ENCODE measurements at places on chromosomes 7 and 10.

- DNase-seq: no peak
Observed at GRCh38 chr10:8229153-8229552, 174.7 kb downstream of the GATA3 start.

DNA sequence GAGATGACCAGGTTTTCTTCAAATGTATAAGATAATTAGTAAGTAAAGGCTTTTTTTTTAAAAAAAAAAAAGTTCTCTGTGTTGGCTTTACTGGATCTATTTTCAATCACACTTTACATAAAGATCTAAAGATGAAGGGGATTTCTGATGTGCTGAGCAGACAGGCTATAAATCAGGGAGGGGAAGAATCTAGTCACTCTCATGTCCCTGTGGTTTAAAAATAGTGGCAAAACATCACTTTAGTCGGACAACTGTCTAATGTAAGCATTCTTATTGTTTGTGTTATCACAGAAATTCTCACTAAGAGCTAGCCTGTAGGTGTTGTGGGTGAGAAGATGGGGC, 132.7 kb downstream of the ICA1 start:
- no peak for DNase-seq

GRCh38 chr7:84479059-84479458, 284.5 kb upstream of the SEMA3A start:
- DNase-seq: no peak

GRCh38 chr10:69048103-69048502, 39.8 kb upstream of the SRGN start:
- DNase-seq: no peak

DNA sequence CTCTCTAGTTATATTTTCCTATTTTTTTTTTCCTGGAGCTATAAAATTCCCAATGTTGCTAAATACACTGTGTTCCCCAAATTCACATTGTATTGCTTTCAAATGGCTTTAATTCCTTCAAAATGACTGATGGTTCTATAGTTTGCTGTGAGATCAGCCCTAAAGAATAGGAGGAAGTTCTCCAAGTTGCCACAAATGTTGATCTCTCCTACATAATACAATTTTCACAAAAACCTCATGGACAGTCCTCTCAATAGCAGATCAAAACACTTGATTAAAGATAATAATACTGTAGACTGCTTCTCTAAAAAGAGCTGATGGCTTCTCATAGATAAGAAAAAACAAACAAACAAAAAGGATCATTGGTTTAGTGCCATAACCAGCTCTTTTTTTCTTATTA, 97.8 kb upstream of the CAV2 start:
- no peak for DNase-seq

GRCh38 chr7:158447506-158448171, 140.0 kb downstream of the PTPRN2 start:
- DNase-seq: no peak

- DNase-seq: no peak
Observed at GRCh38 chr7:98284335-98285036, 3.0 kb downstream of the BRI3 start.

- DNase-seq: no peak
Observed at GRCh38 chr10:10307551-10307950, 710.1 kb upstream of the CELF2 start.

- no peak for DNase-seq
Observed at GRCh38 chr7:158574308-158575036, 13.2 kb downstream of the PTPRN2 start.

DNA sequence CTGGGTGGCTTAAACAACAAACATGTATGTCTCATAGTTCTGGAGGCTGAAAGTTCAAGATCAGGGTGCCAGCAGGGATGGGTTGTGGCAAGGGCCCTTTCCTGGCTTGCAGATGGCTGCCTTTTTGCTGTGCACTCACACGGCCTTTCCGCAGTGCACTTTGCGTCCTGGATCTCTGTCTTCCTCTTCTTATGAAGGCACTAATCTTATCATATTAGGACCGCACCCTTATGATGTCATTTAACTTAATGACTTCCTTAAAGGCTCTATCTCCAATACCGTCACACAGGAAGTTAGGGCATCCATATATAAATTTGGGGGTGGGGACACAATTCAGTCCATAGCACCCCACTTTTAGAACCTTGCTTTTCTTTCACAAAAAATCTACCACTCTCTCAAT, 255.2 kb downstream of the SNX13 start:
- DNase-seq: no peak

GRCh38 chr10:116014871-116015582, 258.0 kb downstream of the GFRA1 start:
- no peak for DNase-seq

DNA sequence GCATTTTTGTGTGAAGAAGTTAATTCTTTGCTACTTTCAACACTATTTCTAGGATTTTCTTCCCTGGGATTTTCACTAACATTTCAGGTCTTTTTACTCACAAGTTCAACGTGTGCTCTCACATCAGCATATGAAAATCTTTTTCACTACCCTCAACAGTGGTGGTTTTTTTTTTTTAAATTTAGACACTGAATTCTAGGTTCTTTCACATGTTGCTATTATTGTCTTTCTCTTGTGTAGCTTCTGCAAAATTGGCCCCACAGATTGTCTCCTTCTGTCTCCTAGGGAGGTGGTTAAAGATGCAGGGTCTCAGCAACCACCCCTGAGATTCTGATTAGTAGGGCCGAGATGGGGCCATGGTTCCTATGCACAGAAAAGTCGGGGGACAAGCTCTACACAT, 165.0 kb upstream of the GPR26 start:
- DNase-seq: no peak

DNA sequence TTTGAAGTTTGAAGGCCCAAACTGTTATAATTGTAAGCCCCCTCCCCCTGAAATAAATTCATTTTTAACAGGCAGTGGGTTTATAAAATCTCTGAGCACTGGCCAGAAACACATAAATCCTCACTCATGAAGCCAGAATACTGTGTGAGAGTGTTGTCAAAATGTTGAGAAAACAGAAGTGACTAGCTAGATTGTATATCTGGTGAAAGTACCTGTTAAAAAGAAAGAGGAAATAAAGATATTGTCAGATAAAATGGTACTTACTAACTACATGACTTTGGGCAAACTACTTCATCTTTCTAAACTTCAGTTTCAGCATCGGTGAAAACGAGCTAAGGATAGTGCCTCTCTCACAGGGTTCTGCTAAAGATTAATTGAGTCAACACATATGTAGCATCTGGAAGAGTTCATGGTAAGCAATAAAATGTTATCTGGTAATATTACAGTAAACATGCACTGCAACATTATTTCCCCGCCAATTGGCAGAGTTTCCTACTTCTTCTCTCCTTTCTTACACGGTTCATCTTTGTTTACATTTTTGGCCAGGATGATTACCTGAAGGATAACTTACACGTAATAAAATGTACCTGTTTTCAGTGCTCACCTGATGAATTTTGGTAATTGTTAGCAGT, 202.5 kb upstream of the CHRM2 start:
- DNase-seq: no peak
